ENCODE measurements at places on chromosomes 1 and 21.

DNA sequence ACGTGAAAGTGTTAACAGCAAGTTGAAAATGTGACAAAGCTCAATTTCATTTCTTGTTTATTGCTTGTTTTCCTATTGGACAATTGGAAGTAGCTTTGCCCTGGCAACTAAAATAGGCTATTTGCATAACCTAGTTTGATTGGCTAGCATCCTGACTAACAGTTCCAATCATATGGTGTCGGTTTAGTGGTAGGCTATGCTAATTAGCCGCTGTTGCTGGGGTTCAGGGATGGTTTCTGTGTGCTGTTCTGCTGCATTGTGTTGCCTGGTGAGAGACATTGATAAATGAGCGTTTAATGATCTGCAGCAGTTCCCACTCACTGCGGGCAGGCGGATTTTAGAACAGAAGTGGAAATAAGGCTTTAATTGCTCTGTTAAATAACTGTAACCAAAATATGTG lies 68.5 kb downstream of the DYRK1A start:
- peak; percentile 45 for DNase-seq

GRCh38 chr1:183562701-183563100 lies 27.6 kb downstream of the NCF2 start:
- DNase-seq: no peak

DNA sequence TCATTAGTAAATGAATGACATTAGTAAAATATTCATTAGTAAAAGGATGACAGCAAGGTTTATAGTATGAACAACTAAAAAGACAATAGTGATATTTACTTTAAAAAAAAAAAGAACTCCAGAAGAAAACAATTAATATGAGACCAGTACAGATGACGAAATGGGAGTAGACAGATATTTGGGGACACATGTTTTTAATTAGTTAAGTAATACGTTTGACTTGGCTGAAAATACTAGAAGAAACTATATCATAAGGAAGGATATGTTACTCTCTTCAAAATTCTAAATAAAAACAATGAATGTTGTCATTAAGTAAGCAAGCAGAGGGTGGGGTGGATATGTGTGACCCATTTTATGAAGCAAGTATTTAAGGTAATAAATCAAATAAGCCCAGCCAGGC lies 61.9 kb downstream of the GPATCH2 start:
- DNase-seq: no peak

DNA sequence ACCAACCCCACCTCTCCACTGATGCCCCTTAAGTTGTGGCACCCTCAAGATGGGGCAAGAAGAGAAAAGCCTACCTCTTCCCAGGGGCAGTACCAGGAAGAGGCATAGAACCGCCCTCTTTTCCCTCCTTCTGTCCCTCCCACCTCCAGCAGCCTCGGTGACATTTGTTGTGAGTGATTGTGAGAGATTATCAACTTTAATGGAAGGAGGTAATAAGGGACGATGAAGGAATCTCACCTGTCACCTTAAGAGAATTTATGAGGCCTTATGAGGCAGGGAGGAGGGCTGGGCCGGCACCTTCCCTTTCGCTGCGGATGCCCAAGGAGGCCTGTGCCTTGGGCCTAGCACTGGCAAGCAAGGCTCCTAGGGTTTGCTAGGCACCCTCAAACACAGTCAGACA lies 1.4 kb upstream of the ADGRB2 start:
- DNase-seq: peak; percentile 59

DNA sequence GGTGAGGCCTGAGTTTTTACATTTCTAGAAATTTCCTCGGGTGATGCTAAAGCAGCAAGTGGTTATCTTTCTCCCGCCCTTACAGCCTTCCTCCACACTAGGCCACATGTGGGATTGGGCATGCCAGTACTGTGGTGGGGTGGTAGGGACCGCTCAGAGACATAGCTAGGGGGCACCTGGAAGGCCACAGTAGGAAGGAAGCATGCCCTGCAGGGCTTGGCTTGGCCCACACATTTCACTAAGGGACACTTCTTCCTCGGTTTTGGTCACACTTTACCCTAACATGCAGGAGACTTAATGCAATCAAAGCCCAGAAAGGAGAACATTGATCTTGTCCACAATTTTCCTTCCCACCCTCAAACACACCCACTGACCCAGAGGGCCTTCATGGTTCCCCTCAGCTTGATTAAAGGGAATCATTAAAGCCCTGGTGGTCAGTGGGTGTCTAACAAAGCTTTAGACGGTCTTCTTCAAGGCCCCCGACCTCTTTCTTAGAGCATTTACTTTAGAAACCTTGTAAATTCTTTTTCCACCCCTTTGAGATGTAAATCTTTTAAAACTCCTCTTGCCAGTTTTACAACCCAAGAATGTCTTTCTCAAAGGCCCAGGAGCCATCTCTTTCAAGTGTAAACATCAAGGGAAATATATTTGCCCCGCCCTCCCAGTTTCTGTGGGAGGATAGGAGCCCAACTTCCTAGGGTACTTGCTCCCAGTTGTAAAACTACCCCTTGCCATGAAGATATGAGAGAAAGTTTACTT lies 246.4 kb upstream of the PTBP2 start:
- DNase-seq: no peak

DNA sequence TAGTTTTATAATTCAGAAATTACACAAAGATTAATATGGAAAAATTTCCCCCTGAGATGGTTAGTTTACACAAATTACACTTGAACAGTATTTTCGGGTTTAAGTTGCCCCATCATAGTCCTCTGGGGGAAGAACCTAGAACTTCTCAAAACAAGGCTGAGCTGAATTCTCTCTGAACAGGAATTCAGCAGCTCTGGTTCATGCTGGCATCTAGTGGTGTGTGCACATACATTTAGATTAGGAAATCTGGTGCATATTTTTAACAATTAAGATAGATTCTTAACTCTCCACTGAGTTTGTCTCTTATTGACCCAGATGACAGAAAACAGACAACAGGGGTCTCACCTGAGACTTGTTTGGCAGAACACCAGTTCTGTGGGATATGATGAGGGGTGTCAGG lies 410.7 kb downstream of the DSCAM start:
- DNase-seq: no peak

DNA sequence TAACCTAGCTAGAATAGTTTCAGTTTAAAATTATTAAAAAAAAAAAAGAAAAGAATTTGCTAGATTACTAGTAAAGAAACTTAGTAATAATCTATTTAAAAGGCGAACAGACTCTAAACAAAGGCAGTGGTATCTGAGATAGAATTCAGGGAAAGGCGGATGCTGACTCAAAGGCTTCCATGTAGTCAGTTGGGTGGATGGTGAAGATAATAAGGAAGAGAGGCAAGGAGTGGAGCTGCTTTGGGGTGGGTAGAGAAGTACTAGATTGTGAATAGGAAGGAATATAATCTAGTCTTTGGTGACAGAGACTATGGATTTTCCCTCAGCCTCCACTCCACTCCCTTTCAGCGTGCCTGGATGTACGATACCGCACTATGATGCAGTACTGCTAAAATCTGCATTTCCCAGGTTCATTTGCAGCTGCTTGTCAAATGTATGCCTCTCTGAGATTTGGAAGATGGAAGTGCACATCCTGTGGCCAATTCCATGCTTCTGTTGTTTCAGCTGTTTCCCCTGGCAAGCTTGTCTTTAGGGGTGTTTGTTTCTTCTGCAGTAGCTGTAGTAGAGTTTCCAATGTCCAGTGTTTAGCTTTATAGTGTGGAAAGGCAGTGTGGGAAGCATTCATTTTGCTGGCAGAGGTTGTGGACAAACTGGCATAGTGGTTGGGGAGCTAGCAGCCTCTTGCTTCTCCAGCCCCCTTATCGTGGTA lies 184.6 kb upstream of the NRIP1 start:
- no peak for DNase-seq

DNA sequence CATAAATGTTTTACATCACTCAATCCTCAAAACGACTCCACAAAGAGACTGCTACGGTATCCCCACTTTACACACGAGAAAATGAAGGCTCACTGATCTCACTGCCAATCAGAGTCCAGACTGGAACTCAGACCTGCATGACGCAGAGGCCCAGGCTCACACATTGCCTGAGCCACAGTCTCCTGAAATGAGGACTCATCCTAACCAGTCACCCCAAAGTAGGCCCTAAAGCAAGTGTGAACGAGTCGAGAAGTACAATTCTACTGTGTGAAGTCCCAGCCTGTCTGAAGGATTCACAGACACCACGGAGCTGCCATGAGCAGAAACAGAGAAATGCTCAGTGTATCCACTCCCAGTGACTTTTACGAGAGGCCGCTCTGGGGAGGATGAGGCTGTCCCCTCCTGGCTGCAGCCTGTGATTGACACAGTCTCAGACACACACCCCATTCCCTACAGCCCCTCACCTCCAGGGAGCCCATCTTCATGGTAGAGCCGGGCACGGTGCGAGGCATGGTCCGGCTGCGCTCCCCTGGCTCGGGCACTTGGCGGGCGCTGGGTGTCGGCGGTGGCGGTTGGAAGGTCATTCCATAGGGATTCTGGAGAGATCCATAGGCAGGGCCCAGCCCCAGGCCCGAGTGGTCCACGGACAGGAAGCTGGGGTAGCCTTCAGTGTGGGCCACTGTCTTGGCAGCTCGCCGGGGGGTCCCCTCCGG lies 26.7 kb upstream of the COL16A1 start:
- no peak for DNase-seq

DNA sequence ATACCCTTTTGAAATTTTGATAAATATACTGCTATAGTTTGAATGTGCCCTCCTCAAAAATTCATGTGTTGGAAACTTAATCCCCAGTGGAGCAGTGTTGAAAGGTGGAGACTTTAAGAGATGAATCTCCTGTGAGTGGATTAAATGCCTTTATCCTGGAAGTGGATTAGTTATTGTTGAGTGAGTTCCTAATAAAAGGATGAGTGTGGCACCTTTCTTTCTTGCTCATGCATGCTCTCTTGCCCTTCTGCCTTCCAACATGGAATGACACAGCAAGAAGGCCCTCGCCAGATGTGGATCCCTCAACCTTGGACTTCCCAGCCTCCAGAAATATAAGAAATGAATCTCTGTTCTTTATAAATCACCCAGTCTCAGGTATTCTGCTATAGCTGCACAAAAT lies 51.8 kb downstream of the CD160 start:
- DNase-seq: no peak

DNA sequence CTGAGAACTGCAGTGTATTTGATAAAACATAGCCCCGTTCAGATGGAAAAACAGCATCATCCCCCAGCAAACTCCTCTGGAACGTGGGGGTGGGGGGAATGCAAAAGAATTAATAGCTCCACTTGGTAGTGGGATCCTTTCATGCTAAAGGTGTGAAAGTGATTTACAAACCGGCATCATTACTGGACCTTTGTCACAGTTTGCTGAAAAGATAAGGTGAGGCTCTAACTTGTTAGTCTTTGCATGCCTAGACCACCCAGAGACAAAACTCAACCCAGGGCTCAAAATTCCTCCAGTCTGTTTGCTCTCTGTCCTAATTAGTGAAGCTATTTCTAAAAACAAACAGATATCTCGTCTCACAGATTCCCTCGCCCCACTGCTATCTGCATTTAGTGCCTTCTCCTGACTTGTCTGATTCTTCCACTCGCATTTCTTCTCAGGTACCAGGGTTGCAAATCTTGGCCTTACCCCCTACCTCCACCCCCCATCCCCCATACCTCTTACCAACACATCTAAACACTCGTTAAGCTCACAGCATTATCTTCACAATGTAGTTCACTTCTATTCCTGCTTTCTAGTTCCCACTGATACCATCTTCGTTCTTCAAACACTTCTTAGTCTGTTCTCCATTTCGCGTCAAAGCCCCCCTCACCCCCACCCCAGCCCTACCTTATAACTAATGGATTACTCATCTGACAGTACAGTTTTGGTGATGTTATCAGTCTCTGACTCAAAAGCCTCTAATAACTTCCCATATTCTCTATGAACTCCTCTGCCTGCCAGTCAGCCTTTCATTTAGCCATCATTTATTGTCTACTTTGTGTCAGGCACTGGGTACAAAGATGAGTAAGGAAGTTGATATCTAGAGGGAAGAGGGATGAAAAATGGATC lies 11.8 kb downstream of the IER5 start:
- DNase-seq: no peak

- no peak for DNase-seq
These were observed 142.2 kb downstream of the SLC45A1 start for GRCh38 chr1:8460132-8460544.

DNA sequence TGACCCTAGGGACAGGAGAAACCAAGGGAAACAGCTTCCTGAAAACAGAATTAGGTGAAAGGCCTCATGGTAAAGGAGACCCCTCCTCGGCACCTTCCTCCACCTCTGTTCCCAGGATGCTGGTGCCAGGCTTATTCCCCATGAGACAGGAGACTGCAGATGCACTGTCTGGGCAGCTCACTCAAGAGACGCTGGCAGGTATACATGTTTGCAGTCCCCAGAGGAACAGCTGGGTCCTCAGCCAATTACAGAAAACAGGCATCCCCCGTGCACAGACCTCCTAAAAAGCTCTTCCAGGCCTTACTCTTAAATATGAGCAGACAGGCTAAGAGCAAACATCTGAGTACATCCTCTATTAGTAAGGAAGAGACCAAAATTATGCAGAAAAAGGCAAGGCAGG lies 6.5 kb downstream of the CCSAP start:
- DNase-seq: no peak

GRCh38 chr1:103110701-103111100 lies 2.4 kb upstream of the COL11A1 start:
- no peak for DNase-seq
